ENCODE measurements at places on chromosomes 7 and 10.
A peak's percentile ranks its signal among the peaks of the same experiment; 100 is the strongest.

GRCh38 chr10:44715136-44715535 is 196.0 kb upstream of the TMEM72 start:
- DNase-seq: peak; percentile 97

- DNase-seq: peak; percentile 44
Measured at GRCh38 chr7:111853201-111853990, 291.1 kb upstream of the IMMP2L start.

DNA sequence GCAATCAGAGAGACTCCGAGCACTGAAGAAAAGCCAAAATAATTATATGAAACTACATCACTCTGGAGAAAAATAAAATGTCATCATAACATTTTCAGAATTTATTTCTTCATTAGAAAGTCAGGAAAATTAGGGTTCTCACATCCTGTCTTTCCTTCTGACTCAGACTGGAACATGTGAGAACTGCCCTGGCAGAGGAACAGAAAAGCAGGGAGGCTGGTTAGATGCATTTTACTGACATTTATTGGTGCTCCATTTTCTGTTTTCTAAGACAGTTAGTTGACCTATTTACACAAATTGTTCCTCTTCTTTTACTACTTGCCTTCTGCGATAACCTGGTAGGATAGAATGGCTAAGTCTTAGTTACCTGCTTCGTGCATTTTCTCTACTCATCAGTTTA is 58.6 kb upstream of the ANK3 start:
- DNase-seq: no peak

DNA sequence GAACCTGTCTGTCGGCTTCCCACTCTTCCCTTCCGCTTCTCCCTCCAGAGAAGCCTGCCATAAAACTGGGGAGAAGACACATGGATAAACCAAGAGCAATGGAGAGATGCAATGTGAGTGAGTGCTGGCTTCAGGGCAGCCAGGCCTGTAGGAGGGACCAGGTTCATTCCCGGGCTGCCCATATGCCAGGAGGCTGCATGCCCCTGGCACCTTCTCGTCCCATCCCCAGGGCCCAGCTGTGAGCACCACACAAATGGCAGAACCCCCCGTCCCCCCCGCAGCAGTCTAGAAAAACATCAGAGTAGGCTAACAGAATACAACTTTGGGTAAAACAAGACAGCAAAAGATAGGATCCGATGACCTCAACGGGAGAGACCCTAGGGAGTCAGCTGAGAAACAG is 341.3 kb upstream of the SHH start:
- no peak for DNase-seq

DNA sequence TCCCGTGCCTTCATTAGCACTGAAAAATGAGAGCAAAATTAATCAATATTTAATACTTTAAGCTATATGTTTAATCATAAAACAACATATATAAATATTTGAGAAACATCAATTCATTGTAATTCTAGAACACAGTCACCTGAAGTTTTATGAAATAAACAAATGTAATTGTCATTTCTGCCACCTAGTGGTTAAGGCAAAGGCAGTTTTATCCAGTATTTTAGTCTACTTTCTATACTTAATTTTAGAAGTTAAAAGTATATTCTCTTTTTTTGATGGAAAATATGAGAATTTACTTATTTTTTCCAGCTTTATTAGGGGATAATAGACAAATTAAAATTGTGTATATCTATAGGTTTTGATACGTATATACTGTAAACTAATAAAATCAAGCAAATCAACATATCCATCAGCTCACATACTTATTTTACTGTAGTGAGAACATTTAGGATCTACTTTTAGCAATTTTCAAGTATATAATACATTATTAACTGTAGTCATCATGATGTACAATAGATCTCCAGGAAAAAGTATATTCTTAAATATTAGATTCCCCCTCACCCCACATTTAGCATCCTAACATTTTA is 16.9 kb downstream of the PCGF6 start:
- DNase-seq: peak; percentile 9

DNA sequence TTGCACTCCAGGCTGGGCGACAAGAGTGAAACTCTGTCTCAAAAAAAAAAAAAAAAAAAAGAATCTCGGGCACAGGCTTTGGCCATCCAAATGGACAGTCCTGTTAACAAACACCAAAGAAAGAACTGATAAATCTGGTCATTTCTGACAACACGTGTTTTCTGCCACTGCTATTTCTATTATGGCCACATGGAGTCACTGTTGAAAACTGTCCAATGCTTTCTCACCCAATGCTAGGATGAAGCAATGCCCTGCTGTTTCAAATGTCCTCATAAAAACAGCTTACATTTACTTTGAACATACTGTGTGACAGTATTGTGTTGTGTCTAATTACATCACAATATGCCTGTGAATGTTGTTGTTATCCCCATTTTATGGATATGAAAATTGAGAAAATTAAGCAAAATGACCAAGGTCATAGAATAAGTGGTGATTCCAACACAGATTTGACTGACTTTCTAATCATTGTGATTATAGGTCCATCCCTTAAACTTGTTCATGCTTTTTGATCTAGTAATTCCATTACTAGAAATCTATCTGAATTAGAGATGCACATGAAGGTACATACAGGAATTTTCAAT is 19.9 kb upstream of the MAP3K8 start:
- DNase-seq: peak; percentile 71

- DNase-seq: peak; percentile 57
Measured at GRCh38 chr7:33926535-33926934, 21.2 kb downstream of the BMPER start.

DNA sequence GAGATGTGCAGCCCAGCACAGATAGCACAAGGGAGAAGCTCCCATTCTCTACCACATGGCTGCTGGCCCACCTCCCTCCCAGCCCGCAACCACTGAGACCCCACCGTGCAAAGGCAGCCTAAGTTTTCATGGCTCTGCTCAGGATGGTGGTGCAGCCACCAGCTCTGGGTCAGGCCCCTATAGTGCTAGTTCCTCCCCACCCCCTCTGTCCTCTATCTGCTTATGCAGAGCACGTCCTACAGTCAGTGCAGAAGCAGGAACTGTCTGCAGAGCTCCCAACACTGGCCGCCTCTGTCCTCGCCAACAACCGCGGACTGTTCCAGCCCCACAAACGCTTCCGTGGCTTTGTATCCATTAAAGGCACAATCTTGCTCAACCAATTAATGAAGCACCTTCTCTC is 278.9 kb downstream of the GRID1 start:
- DNase-seq: no peak

- DNase-seq: no peak
Measured at GRCh38 chr7:145645135-145645515, 471.5 kb upstream of the CNTNAP2 start.

All from fibroblast of upper back skin (primary cell).